ENCODE measurements at places on chromosomes 5 and 9.
A peak's percentile ranks its signal among the peaks of the same experiment; 100 is the strongest.

DNA sequence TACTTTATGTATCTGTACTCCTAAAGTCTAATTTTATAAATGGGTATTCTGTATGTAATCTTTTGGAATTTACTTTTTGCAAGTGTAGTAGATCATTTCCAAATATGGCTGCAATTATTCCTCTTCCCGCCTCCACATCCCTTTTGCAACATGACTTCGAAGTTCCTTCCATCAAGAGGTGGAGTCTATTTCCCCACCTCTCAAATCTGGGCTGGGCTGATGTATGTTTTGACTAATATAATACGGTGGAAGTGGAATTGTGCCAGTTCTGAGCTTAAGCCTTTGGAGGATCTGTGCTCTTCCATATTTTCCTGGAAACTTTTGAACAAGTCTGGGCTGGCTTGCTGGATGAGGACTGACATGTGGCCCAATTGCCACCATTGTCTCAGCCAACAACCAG, 155.9 kb downstream of the FGF18 start:
- DNase-seq, result peak; percentile 21

- DNase-seq, result no peak
These were observed 31.1 kb downstream of the DYNC2I2 start for GRCh38 chr9:128625391-128626146.

DNA sequence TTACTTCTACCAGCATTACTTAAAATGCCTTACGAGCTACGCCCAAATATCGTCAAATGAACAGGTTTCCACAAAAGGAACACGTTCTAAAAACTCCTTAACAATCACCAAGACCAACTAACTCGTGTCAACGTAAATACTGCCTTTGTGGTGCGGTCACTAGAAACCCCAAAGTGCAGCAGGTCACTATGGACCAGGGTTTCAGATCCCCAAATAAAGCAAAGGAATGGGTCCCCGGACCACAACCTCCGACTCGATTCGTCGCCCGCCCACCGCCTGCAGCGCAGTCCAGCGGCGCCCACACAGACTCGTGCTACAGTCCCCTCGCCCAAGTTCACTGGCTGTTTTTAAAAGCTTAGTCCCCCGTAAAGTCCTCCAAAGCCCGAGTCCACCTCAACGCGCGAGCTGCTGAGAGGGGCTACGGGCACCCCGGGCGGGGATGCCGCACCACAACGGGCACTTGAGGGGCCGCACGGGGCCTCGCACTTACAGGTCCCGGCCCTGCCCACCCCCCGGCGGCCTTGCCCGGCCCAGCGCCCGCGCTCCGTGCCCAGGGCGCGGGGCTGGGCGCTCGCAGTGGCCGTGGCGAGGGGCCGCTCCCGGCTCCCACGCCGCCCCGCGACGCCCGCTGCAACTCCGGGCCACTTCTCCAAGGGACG, 1.1 kb downstream of the NFIB start:
- DNase-seq, result no peak

DNA sequence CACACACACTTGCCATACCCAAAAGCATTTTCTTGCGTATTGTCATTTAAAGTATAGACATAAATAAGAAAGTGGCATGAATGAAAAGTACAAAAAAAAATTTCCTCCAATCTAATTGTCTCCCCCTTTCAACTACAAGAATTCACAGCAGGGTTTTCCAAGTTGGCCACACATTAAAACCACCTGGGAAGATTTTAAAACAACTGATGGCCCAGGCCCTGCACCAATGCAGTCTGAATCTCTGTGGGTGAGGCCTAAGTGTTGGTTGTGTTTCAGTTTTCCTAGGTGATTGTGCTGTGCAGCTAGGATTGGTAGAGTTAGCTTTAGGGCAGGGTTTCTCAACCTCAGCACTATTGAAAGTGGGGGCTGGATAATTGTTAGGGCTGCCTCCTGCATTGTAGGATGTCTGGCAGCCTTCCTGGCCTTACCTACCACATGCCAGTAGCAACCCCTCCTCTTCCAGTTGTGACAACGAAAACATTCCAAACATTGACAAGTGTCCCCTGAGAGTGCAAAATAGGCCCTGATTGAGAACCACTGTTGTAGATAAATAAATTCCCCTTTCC, 337.1 kb downstream of the KIAA0825 start:
- no peak for DNase-seq

- no peak for DNase-seq
These were observed 67.0 kb upstream of the MAST4 start for GRCh38 chr5:66529182-66529581.

DNA sequence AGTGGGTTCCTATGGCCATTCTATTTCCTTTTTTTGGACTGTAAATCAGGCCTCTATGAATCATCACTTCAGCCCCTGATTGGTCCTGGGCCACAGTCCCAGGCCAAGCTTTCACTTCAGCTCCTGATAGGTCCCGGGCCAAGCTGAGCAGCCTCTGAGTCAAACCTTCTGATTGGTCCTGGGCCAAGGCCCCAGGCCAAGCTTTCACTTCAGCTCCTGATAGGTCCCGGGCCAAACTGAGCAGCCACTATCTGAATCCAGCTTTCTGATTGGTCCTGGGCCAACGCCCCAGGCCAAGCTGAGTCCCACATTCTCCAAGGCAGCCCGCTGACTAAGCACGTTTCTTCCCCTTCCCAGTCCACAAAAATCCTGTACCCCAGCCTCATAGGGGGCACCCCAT, 1972.9 kb upstream of the ACO1 start:
- no peak for DNase-seq

DNA sequence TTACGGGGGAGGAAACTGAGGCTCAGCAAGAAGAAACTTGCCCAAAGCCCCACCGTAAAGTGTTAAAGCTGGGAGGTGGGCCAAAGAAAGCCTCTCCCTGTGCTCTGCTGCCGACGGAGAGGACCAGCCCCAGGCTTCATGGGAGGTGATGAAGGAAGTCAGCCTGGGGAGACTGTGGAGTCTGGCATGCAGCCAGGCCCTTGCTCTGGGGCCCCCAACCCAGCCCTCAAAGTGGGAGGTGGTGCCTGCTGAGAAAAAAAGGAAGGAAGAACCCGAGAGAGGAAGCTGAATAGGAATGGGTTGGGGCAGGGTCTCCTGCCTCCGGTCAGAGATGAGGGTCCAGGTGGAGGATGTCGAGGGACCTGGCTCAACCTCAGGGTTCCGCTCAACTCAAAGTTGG, 3.8 kb downstream of the RNF44 start:
- DNase-seq, result peak; percentile 22

DNA sequence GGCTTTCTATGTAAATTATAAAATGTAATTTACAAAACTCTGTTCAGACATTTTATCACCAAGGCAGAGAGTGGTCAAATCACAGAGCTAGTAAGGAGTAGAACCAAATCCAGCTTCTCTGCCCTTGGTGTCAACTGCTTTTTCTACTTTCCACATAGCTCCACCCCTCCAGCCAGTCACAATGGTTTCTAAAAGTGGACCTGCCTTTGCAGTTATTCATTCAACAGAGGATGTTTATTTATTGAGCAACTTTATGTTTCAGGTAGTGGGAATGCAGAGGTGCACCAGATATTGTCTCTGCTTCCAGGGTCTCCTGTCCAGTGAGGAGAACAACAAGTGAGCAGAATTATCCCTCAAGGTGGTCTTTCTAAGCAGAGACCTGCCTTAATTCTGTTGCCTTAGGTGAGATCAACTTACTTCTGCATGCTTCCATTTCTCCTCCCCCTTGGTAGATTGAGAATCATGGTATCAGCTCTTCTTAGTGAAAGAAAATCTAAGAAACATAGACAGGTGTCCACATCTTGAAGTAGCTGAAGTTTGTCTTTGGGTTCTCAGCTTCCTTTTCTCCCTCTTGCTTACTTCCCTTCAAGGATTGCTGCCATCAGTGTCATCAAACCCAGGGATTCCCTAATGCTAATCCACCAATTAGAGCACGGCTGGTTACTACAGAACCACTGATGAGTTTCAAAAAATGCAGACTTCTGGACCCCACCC, 17.2 kb upstream of the PDCD1LG2 start:
- DNase-seq, result no peak

GRCh38 chr5:4020400-4020799, 424.8 kb downstream of the IRX1 start:
- no peak for DNase-seq

GRCh38 chr9:26891726-26892125, 876 bp downstream of the CAAP1 start:
- DNase-seq, result no peak

DNA sequence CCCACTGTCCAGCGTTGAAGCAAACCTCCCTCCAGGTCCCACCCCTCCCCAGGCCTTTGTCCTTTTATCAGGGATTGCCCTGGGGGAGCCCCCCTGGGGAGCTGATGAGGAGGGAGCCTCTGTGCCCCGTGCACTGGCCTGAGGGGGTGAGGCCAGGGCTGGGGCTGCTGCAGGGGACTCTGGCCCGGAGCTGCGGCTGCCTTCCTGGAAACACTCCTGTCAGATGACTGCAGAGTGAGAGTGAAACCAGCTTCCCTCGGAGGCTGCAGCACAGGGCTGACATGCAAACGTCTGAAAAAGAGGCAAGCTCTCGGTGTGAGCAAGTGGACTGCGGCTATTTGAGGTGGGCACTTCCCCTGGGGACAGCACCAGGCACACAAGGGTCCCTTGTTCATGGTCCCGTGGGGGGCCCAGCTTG, 4.6 kb upstream of the TRAF2 start:
- peak; percentile 91 for DNase-seq

DNA sequence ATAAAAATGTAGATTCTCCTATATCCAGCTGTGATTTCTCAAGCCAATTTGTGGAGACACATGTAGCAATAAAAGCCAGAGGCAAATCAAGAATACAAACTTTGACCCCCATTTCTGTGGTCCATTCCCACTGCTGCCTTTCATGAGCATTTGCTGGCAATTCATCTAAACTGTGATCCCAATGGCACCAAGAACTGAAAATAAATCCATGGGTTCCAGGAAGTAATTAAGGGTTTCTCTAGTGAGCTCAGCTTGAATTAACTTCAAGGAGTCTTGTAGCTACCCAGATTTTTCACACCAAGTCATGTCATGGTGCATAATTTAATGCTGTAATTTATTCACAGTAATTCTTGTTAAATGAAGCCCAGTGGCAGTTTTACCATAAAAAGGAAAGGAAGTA, 145.0 kb upstream of the SMC2 start:
- no peak for DNase-seq

- DNase-seq, result no peak
These were observed 528.2 kb upstream of the DAP start for GRCh38 chr5:11289208-11289607.

DNA sequence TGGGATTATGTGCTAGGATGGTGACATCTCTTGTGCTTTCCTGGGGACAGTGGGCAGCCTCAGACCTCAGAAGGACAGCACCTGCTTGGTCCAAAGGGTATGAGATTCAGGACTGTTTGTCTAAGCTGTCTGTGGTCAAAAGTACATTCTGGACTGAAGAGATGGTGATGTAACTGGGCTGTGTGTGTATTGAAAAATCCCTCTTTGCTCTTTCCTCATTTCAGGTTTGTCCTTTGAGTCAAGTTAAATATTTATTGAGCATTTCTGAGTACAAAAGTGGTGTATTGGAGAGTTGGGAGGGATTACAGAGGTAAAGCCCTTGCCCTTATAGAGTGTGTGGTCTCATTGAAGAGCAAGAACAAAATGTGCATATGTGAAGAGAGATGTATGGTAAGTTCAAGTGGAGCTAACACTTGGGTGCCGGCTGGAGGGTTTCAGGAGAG, 46.7 kb downstream of the RCL1 start:
- no peak for DNase-seq

GRCh38 chr9:134240361-134240760, 76.0 kb upstream of the RNU6ATAC start:
- DNase-seq, result no peak

- DNase-seq, result no peak
These were observed 226.2 kb upstream of the SMC2 start for GRCh38 chr9:103867886-103868285.

DNA sequence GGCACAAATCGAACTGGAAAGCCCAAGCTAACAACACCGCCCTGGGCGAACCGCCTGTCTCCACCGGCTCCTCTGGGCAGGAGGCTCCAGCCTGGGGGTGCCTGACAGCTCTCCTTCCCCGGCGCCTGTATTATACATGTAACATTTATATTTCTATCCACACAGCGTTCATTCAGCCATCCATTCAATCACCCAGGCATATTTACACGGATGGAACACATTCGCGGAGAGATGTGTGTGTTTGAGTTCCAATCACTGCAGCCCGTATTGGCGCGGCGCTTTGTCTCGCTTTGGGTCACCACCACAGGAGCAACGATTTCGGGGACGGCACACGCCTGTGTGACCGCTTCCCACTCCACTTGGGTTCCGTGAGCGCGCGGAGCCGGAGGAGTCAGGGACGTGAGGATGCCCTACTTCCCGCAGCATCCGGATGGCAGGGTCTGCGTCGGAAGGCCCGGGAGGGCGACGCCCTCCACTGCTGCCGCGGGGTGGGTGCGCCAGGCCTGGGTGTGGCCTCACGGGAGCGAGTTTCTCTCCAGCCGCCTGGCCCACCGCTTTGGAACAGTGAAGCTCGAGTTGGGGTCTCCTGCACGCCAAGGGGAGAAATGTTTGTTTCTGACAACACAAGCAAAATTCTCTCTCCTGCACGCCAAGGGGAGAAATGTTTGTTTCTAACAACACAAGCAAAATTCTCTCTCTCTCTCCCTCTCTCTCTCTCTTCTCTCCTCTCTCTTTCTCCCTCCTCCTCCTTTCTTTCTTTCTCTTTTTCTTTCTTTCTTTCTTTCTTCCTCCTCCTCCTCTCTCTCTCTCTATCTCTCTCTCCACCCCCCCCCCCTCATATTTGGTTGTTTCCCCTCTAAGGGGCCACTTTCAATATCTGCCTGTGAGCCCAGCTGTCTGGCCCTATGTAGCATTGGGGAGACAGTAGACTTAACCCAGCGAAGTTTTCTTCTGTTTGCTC, 1.1 kb upstream of the SV2C start:
- DNase-seq, result no peak

GRCh38 chr5:159905496-159905895, 10.8 kb upstream of the ADRA1B start:
- DNase-seq, result no peak

DNA sequence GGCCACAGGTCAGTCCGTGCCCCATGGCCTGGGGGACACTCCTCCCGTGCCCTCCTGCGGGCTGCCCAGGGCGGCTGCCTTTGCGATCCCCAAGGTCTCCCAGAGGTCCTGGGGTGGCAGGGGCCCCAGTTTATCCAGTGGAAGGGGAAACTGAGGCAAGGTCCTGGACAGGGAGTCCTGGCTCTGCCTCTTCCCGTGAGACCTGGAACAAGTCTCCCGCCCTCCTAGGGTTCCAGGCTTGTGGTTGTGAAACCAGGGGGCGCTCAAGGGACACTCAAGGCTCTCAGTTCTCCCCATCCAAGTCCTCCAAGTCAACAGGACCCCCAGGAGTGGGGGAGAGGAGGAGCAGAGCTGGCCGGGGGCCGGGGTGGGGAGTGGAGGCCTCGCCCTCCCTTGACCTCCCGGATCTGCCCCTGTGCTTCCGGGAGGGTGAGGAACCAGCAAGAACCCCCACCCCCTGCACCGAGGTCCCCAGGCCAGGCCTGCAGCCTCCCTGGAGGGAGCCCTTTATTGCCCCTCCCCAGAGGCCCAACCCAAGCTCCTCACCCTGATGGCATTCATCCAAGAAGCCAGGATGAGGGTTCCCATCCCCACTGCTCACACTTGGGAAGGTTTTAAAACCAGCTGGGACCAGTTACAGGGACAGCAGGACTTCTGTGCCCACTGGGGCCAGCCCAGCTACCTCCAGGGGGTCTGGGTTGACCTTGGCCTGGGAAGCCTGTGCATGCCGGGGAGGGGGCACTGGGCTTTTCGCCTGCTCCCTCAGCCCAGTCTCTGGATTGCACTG, 24.7 kb upstream of the TMEM250 start:
- no peak for DNase-seq

- peak; percentile 68 for DNase-seq
These were observed 14.4 kb downstream of the FAM169A start for GRCh38 chr5:74851684-74852353.

All from suppressor macrophage treated with lipopolysaccharide for 4 hours (primary cell).